Stimulated activated CD4-positive, alpha-beta T cell treated with anti-CD3 and anti-CD28 coated beads, Interleukin-12 subunit alpha, Interleukin-12 subunit beta, amount 100 ng/mL, for 4 hours (primary cell): ENCODE measurements at places on chromosomes 5 and 9.

- DNase-seq = no peak
Measured at GRCh38 chr5:128528637-128529255, 9.3 kb downstream of the FBN2 start.

DNA sequence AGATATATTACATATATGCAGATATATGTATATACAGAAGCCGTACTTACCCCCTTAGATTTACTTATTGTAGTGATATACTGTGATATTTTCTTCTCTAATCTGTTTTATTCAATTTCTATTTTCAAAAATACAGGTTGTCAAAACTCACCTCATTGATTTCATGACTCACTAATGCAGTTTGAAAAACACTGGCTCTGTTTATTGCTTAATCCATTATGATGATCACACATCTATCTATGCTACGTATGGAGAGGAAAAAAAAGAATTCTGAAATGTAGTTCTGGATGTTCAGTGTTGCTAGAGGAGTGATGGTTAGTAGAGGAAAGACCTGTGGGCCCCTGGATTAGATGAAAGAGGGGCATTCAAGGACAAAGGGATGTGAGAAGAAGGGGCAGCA lies 121.0 kb upstream of the RPS23 start:
- DNase-seq = no peak

GRCh38 chr5:154577416-154577815 lies 99.4 kb upstream of the HAND1 start:
- no peak for DNase-seq

GRCh38 chr5:13865312-13865711 lies 79.2 kb downstream of the DNAH5 start:
- DNase-seq = no peak

- no peak for DNase-seq
Measured at GRCh38 chr9:20604562-20604961, 17.7 kb downstream of the MLLT3 start.

DNA sequence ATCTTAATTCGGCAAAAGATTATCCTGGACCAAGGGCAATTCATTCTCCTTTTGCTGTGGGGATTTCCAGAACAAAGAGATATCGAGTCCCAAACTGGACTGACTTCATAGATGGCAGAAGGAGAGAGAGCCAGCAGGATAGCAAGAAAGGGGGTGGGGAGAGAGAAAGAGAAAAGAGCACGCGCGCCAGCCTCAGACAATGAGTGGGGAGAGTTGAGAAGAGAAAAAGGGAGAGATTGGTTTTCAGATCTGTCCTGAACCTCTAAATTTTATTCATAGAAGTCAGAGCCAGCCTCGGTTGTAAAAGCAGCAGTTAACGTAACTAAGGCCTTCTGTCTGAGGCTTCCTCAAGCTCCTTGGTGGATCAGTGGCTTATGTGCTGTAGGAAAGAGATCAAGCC lies 55.3 kb upstream of the ALDH1B1 start:
- DNase-seq = no peak

DNA sequence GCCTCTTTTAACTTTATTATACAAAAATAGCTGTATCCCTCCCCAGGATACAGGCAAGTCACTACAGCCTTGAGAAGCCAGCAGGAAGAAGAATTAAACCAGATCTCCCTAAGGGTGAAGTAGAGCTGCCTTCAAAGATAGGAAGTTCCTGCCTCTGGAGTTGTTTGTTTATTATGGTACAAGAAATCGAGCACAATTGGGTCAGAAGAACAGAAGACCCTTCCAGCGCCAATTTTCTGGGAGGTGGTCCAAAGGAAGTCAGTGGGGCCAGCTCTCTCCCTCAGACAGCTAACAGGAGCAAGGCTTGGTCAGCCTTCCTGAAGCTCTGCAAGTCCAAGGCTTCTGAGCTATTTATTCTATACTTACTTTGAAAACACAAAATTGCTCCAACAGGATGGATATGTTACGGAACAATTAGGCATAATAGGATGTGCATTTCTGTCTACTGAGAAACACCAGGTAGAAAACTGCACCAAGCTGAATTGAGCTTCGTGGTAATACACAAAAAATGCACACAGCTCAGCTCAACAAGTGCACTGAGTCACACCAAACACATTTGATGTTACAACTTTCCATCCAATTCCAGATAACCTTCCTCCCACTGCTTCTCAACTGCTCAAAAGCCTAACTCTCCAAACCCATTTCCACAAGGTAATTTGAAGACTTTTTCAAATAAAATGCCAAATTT lies 16.0 kb downstream of the SERINC5 start:
- no peak for DNase-seq

GRCh38 chr5:1089621-1090040 lies 22.2 kb downstream of the SLC12A7 start:
- no peak for DNase-seq

GRCh38 chr9:108857572-108857971 lies 1.8 kb upstream of the ACTL7B start:
- DNase-seq = no peak

- no peak for DNase-seq
Measured at GRCh38 chr5:77144837-77145139, 57.7 kb upstream of the ZBED3 start.

GRCh38 chr5:25286319-25286718 lies 641.5 kb upstream of the CDH10 start:
- DNase-seq = no peak

DNA sequence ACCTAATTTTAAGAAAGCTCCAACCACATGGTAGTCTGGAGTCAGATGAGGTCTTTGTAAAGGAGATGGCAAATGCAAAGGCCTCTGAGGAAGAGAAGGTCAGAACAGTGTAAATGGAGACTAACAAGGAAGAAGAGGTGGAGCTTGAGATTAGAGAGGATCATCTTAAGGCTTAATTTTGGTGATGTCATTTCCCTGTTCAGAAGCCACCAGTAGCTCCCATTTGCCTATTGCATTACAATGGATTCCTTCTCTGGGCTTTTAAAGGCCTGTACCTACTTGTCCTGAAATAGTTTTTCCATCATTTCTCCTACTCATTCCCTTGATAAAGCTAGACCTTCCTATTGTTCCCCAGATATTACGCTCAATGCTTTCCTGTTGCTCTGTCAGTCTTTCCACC lies 16.1 kb downstream of the PCSK5 start:
- no peak for DNase-seq

DNA sequence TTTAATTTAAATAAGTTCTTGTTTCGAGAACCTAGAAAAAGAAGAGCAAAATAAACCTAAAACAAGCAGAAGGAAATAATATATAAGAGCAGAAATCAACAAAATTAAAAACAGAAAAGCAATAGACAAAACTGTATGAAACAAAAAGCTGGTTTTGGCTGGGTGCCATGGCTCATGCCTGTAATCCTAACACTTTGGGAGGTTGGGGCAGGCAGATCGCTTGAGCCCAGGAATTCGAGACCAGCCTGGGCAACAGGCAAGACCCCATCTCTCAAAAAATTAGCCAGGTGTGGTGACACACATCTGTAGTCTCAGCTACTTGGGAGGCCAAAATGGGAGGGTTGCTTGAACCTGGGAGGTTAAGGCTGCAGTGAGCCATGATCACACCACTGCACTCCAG lies 59.2 kb upstream of the OTP start:
- no peak for DNase-seq

GRCh38 chr5:160693831-160694465 lies 158.1 kb downstream of the ATP10B start:
- no peak for DNase-seq

DNA sequence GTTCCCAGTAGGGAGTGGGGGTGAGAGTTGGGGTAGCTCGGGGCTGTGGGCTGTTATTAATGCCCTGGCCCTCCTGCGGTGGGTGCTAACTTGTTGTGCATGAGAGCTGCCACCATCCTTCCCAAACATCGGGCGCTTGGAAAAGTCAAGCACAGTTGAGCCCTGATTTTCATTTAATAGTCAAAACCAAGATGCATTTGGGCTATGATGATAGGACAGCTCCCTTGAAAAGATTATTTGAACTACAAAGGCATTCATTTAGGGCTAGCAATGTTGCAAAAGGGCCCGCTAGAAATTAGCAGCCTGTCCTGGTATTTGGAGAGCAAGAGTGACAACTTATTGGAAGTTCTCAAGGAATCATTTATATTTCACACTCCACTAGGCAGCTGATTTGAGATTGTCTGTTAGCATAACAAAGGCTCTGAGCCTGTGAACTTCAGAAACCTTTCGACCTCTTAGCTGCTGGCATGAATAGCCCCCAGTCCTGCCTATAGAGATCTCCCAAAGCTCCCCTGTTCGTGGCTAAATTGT lies 128.2 kb upstream of the TMEM161B start:
- DNase-seq = no peak

DNA sequence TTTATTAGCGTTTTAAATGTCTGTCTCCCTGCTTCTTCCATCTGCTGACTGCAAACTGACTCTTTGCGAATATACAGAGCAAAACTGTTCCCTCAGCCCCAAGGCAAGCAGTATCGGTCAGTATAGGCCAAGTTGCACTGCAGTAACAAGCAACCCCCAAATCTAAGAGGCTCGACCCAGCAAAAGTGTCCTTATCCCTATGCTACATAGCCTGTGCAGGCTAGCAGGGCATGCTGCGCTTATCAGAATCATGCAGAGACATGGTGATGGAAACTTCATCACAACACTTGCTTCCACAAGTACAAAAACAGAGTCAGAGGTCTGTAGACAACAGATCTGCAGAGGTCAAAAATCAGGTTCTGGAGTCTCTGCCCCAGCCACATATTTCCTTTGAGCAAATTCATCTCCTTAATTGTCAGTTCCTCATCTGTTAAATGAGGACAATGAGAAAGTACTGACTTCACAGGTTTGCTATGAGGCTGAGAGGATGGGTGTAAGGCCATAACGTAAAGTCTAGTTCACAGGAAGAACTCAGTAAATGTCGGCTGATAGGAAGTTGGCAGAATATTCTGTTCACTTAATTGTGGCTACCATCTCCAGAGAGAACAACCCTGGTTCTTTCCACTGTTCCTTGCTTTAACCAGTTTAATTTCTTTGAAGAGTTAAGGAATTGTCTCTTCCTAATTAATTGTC lies 9.6 kb upstream of the IL17B start:
- no peak for DNase-seq

DNA sequence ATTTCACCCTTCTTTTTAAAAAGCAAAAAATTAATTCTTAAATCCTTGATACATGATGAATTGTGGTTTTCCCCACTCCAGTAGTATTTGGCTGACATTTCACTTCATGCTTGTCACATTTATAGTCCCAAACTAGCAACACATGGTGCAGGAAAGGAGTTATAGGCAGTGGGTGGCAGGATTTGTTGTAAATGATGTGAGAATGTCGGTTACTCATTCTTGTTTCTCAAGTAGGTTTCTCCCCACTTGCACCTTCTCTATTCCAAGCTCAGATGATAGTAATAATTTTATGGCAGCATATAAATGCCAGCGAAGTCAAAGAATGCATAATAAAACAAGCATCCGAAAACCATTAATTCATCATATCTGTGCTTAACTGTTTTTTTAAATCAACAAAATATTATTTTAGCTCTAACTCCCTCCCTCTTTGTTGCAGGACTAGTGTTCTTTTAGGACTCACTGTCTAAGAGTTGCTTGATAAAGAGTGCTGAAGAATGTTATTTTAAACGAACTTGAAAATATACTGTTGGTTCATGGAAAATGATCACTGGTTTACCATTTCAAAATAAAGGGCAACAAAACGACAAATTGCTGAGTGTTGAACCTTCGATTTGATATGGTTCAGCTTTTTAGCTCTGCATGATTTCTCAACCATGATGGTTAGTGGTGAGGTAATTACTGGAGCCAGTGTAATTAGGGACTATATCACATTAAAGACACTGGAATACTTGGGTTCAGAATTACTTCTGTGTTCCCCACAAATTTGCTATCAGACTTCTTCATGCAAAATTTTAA lies 88.1 kb upstream of the ADAMTSL1 start:
- DNase-seq = no peak

- no peak for DNase-seq
Measured at GRCh38 chr9:20945856-20946255, 85.6 kb downstream of the HACD4 start.

GRCh38 chr5:52987711-52988331 lies 1.3 kb upstream of the ITGA2 start:
- no peak for DNase-seq

DNA sequence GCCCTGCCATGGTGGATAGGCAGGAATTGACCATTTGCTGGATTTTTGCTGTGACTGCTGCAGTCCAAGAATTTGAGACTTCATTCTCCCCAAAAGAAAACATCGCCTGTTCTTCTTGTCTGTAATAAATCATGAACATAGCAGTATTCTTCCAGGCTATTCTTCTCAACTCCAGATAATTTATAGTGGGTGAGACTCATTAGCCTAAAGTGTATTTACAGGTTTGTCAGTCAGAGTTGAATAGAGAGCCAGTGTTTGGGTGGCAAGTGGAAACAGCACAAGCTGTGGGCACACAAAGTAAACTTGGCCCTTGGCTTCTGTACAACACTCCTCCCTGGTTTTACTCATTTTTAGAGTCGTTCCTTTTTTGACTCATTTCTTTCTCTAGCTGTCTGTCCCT lies 128.2 kb upstream of the VCAN start:
- no peak for DNase-seq
